Stimulated activated CD8-positive, alpha-beta memory T cell treated with anti-CD3 and anti-CD28 coated beads, Interleukin-4, amount 100 ng/mL, for 1 hour (primary cell): ENCODE measurements at places on chromosomes 12 and 14.

DNA sequence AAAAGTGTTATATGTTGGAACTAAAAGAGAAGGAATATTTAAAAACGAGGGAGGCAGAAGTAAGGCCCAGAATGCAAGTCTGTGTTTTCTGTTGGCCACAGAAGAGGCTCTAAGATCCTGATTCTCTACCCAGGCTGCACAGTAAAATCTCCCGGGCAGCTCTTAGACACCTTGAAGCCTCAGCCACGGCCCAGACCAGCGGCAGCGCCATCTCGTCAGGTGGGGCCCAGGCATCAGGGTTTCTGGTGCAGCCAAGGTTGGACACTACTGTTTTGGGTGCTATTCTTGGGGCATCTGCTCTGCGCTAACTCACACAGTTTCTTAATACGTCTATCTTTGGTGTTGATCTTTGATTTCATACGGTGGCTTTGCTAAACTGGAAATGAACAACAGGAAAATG is 16.8 kb downstream of the FAM181A start:
- DNase-seq: no peak

- no peak for DNase-seq
Observed at GRCh38 chr12:79938843-79939242, 3.9 kb upstream of the PPP1R12A start.

- DNase-seq: no peak
Observed at GRCh38 chr12:32039347-32039746, 67.3 kb upstream of the BICD1 start.

- no peak for DNase-seq
Observed at GRCh38 chr14:22177870-22178269, 411.2 kb downstream of the DAD1 start.

DNA sequence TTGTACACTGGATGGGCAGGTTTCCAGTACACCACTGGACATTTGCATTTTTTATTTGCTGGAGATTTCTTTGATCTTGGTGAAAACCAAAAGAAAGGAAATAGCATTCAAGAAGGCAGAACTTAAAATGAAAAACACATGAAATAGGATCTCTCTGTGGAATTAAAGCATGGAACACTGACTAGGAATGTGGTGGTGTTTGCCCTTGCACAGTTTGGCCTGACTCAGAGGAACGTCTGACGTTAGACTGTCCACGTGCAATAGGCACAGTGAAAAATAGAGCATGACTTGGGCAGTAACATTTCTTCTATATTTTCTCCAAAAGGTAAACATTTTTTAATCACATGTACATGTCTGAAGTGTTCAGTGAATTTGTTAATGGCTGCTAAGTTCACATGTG is 474.1 kb upstream of the PRICKLE1 start:
- DNase-seq: no peak

DNA sequence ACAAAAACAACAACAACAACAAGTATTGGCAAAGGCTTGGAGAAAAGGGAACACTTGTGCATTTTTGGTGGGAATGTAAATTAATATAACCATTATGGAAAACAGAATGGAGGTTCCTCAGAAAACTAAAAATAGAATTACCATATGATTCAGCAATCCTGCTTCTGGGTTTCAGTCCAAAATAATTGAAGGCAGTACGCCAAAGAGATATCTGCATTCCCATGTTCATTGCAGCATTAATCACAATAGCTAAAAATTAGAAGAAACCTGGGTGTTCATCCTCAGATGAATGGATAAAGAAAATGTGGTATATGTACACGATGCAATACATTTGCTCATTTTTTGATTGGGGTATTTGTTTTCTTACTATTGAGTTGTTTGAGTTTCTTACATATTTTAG is 813.0 kb downstream of the NRXN3 start:
- no peak for DNase-seq

GRCh38 chr14:39203659-39204606 is 28.9 kb downstream of the PNN start:
- DNase-seq: no peak

DNA sequence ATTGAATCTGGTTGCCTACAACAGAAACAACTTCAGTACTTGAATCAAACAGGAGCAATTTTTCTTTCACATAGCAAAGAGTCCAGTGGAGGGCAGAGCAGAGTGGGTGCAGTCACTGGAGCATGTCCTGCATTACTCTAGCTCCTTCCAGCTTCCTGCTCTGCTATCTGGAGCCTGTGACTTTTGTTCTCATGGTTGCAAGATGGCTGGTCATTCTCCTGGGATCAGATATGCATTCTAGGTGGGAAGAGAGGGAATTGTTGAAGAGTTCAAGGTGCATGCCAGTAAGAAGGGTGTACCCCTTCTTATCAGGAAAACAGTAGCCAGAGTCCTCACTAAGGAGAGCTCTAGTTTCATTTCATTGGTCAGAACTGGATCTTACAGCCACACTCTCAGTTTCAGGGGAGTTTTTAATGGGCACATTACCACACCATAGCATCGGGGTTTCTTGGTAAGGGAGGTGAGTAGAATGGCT is 8.0 kb downstream of the IFT43 start:
- no peak for DNase-seq

DNA sequence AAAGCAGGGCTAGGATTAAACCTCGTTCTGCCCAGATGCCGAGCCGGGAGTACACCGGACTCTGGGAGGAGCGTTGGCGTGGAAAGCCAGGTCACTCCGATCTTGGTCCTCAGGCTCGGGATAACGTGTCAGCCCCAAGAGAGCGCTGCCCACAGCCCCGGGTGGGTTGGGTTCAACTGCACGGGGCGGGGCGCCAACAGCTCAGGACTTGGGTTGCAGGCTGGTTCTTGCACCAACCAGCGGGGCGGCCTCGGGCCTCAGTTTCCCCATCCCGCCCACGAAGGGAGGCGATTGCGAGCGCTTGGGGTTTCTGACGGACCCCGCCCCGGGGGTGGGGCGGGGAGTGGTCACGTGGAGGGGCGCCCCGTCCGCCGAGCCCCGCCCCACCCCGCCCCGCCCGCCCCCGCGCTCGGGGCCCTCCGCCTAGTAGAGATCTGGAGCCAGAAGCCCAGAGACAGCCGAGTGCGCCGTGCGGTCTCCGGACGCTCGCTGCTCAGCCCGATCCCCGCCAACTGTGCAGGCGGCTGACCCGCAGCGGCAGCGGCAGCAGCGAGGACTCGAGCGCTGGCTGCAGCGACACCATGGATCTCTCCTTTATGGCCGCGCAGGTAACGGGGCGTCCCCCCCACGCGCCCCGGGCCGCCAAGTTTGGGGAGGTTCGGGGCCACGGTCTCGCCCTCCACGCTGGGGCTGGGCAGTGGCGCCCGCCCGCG is at the start of gene C14orf132:
Gene C14orf132, plus strand, starts transcription at position 443 of the 713 bp plus-strand sequence. Its CDS starts 139 bp downstream, at position 582.
- DNase-seq: no peak

DNA sequence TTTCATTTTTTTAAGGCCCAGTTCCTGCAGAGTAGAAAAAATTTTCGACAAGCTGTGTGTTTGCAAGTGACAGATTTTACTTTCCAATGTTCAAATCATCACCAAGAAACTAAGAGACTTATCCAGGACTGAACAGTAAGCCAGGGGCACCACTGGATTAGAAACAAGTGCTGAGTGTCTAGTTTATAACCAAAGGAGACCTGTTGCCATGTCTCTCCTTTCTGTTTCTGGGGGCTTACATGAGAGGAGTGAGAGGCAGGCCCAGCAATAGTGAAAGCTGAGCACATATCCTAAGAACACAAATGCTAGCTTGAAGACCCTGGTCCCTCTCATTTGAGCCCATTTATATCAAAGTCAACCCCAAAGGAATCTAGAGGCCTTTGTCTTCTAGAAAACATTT is 2.9 kb downstream of the IFNG start:
- DNase-seq: no peak

- DNase-seq: no peak
Observed at GRCh38 chr14:100727086-100727872, 587 bp downstream of the DLK1 start.

DNA sequence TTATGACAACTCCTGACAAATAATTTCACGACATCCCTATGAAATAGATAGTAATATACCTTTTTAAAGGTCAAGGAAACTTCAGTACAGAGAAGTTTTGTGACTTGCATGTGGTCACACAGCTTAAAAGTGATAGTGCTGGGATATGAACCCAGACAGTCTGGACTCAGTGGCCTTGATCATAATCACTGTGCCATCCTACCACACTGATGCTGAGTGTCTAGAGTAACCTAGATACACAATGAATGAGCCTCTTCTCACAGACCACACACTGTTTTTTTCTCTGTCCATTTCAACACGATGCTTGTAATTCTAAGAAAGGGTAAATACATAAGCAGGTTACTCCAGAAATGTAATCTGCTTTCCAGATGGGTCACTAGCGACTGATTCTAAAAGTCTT is 88.2 kb downstream of the SYNE2 start:
- no peak for DNase-seq

- DNase-seq: no peak
Observed at GRCh38 chr12:7499636-7500035, 3.9 kb downstream of the CD163 start.

- no peak for DNase-seq
Observed at GRCh38 chr14:105748204-105748578, 221.8 kb downstream of the TMEM121 start.

- no peak for DNase-seq
Observed at GRCh38 chr14:104702106-104702505, 12.7 kb downstream of the INF2 start.

GRCh38 chr12:70823182-70823976 is 97.2 kb downstream of the PTPRR start:
- no peak for DNase-seq

GRCh38 chr12:108302016-108302402 is 37.1 kb downstream of the CMKLR1 start:
- no peak for DNase-seq

DNA sequence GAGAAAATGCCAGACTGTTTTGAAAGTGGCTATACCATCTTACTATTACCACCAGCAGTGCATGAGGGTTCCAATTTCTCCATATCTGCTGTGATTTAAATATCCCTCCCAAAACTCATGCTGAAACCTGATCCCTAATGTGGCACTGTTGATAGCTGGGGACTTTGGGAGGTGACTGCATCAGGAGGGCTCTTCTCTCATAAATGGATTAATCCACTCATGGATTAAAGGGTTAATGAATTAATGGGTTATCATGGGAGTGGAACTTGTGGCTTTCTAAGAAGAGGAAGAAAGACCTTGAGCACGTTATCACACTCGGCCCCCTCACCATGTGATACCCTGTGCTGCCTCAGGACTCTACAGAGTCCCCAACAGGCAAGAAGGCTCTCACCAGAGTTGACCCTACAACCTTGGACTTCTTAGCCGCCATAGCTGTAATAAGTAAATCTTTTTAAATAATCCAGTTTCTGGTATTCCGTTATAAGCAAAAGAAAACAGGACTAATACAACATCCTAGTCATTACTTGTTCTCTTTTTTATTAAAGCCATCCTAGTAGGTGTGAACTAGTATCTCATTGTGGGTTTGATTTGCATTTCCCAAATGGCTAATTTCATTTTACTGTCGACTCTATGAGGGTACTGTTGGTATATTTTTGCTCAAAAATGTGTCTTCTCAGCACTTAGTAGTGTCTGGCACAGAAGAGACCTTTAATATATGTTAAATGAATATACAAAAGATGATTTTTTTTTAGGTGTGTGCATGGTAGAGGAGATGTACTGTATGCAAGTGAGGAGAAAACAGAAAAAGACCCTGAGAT is 14.3 kb downstream of the PPP1R12A start:
- DNase-seq: no peak

DNA sequence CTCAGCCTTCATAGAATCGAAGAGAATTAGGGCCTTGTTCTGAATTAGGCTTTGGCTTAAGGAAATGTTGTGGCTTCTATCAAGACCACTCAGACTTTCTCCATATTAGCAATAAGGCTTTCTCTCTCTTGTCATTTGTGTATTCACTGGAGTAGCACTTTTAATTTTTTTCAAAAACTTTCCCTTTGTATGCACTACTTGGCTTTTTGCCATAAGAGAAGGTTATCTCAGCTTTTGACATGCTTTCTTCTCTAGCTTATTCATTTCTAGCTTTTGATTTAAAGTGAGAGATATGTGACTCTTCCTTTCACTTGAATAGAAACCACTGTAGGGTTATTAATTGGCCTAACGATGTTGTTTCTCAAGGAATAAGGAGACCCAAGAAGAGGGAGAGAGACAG is 244.2 kb downstream of the GPHN start:
- DNase-seq: no peak

GRCh38 chr12:76109879-76110278 is 25.4 kb upstream of the NAP1L1 start:
- no peak for DNase-seq

DNA sequence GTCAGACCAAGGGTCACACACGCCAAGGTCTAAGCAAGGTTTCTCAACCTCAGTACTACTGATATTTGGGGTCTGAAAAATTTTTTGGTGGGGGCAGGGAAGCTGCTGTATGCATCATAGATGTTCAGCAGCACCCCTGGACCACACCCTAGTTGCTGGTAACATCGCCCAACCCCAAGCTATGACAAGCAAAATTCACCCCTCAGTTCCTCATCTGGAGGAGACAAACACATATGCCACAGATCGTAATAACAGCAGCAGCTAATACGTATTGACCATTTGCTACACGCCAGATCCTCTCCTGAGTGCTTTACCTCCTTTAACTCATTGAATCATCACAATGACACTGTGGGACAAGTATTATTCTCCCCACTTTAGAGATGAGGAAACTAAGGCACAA is 46.4 kb downstream of the ACTN1 start:
- DNase-seq: no peak

DNA sequence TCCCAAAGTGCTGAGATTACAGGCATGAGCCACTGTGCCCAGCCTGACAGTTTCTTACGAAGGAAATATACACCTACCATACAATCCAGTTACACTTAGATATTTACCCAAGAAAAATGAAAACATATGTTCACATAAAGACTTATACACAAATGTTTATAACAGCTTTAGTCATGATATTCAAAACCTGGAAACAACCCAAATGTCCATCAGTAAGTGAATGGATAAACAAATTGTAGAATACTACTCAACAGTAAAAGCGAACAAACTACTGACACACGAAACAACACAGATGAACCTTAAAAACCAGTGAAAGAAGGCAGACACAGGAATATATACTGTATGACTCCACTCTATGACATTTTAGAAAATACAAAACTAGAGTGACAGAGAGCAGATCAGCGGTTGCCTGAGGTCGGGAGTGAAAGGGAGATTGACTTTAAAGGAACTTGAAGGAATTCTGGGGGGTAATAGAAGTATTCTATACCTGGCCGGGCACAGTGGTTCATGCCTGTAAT is 83.6 kb downstream of the SPRING1 start:
- DNase-seq: no peak

DNA sequence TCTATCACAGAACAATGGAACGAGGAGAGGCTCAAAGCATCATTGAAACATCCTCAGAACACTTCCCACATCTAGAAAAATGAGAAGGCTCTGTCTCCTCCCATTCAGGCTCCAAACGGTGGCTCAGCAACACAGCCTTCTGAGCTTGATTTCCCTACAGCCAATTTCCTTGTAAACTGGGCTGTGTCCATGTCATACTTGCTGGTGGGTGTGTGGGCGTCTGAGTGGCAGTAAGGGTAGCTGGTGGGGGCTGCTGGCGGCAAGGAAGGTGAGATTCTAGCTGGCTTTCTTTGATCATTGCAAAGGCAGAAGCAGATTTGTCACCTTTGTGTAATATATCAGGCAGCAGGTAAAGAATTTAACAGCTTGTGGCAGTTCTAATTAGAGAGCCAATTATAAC is 163.7 kb downstream of the CALM1 start:
- DNase-seq: no peak
